ENCODE measurements at places on chromosomes 2 and 18. TPM values are rescaled to one million over a fixed set of nuclear protein-coding genes. Genes with fewer than 3 reads are reported as not detected.

The TDRD15 gene
- total RNA-seq: not detected

The KCNE4 gene
- 0.21 TPM for total RNA-seq

DNA sequence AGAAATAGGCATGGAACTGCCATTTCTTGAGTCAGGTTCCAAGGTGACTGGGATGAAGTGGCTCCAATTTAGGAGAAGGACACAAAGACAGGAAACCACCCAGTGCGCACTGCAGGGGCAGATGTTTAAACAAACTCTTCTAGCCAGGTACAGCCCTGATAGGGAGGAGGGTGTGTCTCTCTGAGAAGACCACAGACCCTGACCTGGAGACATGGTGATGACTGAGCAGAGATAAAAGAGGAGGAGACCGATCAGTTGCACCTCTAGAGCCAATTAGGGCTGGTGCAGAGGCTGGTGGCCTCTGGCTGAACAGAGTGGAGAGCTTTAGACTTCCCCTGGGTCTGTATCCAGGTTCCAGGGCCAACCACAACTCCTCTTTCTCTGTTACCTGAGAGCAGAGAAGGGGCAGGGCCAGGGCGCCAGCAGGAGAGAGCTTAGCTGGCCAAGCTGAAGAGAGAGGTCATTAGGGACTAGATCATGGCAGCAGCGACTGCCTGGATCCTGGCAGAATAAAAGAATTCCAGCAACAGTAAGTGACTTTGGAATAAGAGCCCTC lies 5.4 kb upstream of the SPOPL start:
- no peak for DNase-seq

DNA sequence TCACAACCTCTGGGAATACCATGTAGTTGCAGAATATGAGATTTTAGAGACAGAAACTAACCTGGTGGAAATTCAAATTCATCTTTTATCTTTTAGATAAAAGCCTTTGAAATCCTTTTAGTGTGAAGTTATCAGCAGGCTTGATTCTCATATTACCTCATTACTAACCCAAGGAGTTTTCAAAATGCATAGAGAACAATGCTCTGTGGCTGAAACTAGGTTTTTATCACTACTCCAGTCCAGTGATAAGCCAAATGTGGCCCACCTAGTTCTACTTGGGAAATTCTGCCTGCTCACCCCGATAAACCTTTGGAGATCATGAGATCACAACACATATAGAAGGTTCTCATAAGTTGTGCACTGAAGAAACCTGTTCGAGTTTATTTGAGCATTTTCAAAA lies 121.7 kb downstream of the MMADHC start:
- no peak for DNase-seq

DNA sequence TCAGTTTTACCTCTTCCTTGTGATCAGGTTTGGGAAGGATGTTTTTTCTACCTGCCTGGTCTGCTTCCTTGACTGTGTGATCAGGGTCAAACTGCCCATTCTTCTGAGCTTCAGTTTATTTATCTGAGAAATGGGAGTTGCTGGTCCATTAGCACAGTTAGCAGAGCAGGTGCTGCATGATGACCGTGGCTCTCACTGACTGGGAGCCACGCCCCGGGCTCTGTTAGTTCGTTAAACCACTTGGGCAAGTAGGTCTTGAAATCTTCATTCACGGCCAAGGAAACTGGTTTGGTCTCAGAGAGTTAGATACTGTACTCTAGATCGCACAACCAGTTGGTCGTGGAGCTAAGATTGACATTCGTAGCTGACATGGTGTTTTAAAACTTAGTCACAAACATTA lies 41.7 kb downstream of the INPP5D start:
- no peak for DNase-seq

All from Panc1 (cell line).